ENCODE measurements at places on chromosomes 3 and 15. TPM values are rescaled to one million over a fixed set of nuclear protein-coding genes. Genes with fewer than 3 reads are reported as not detected.

GOLGA8B gene
- 7.1 TPM for total RNA-seq

LRRC3B gene
- 0.38 TPM for total RNA-seq

- no peak for DNase-seq
Measured at GRCh38 chr15:58258501-58259292, 120.5 kb downstream of the AQP9 start.

DNA sequence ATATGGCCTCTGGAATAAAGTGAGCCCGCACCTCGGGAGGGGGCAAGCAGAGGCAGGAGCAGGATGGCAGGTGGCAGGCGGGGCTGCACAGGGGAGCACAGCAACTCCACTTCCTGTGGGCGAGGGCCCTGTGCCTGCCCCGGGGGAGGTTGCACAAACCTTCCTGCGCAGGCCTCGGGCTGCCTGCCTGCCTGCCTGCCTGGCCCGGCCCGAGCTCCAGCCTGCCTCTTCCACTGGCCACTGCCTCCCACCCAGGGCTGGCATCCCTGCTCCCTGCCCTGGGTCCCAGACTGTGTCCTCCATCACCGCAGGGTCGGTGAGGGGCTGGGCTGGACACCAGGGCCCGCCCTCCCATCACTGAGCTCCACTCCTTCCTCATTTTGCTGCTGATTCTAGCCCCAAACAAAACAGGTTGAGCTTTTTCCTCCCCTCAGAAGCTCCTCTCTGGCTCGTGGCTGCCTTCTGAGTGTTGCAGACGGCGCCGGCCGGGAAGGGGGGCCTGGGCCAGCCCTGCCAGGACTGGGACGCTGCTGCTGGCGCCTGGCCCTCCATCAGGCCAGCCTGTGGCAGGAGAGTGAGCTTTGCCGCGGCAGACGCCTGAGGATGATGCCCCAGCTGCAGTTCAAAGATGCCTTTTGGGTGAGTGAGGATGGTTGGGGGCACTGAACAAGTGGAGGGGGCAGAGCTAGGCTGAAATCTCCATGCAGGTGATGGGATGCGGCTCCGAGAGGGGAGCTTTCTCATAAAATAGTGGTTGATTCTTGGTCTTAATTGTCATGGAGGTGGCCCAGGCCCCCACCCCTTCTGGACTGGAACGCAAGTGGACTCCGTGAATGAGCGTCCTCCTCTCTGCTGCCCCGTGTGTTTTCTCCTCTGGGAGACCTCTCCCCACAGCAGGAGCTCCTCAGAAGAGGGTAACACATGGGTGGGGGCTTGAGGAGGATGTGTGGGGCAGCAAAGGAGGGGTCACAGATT lies at the start of gene PSTPIP1:
Gene PSTPIP1 (plus strand): TSS at position 156 of the 975 bp plus-strand sequence. CDS start 448 bp downstream, at position 604.
- peak; percentile 87 for DNase-seq

DNA sequence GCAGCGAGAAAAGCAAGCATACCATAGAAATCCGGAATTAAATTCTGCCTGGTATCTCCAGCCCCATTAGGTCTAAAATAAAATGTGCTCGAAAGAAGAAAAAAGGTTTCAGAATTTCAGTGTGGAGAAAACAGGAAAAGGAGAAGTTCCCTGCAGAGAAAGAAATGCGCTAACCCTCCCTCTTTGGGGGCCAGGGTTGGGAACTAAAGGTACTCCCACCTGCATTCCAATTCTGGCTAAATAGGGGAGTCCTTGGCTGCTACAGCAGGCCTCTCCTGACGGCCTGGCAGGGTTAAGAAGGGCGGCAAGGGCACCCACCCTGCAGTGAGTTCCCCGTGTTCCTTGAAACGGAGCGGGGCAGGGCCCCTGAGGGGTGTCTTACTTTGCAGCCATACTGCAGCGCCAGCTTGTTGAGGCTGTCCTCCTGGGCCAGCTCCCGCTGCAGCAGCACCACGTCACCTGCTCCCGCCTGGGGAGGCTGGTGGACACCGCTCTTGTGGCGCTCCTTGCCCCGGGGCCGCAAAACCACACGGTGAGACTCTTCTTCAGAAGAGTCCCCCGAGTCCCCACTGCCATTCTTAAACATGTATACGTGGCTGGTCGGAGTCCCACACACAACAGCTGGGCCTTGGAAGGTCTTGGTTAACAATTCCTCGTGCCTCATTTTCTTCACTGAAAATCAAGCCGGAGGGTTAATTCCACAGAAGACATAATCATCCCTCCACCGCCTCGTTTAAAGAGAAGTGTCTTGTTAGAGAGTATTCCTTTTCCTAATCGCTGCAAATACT lies 1.7 kb downstream of the LYSMD4 start:
- no peak for DNase-seq

- no peak for DNase-seq
Measured at GRCh38 chr3:125107363-125107762, 51.6 kb upstream of the HEG1 start.

- no peak for DNase-seq
Measured at GRCh38 chr15:62823561-62823960, 219.0 kb upstream of the TPM1 start.

GRCh38 chr3:173659972-173660371 lies 262.4 kb downstream of the NLGN1 start:
- DNase-seq, result no peak

Measured in Right ventricle myocardium inferior (tissue), 1 donor.